Osteoblast (primary cell): ENCODE measurements at places on chromosomes 13 and 19. TPM values are rescaled to one million over a fixed set of nuclear protein-coding genes. Genes with fewer than 3 reads are reported as not detected.

C19orf67 gene
- not detected in 2 replicates for total RNA-seq

DNA sequence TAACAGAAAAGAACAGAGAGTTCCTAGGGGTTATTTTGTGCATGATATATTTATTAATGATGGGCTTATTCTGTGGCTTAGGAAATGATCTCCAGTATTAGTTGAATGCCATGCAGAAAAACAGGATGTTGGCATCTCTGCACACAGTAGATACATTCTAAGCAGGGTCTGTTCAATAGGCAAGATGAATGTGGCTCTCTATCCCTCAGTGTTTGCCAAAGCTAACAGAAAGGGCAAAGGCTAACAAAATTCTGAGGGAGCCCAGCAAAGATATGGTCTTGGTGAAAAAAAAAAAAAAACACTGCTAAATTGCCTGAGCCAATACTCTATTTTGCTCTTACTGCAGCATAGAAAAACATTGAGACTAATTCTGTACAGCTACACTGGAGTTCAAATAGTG, 1095.8 kb downstream of the UQCRFS1 start:
- no peak for DNase-seq

GRCh38 chr13:29593605-29594297, 1.7 kb downstream of the SLC7A1 start:
- peak; percentile 76 for DNase-seq

TTC9B gene
- total RNA-seq: not detected in 2 replicates

DNA sequence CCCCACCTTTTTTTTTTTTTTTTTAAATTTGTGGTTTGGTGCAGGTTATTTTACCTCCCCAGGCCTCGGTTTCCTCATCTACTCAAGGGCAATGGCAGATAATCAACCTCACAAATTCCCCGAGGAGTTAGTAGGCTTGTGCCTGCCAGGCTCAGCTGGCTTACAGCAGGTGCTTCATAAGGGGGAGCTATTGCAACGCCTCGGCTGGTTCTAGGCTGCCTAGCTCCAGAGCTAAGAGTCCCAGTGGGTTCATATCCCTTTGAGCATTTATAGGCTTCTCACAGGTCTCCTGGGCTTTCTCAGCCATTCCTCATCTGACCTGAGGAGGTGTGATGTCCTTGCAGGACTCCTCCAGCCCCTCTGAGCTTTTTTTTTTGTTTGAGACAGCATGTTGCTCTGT, 10.6 kb downstream of the BCKDHA start:
- DNase-seq: no peak

DACT3 gene
- total RNA-seq: 1.8 and 3.5 TPM in 2 replicates
